ENCODE measurements at places on chromosomes 5 and 9.

- no peak for DNase-seq
Measured at GRCh38 chr9:107213080-107213479, 70.0 kb upstream of the RAD23B start.

- peak; percentile 90 for DNase-seq
Measured at GRCh38 chr9:134171316-134172197, 7.2 kb upstream of the RNU6ATAC start.

DNA sequence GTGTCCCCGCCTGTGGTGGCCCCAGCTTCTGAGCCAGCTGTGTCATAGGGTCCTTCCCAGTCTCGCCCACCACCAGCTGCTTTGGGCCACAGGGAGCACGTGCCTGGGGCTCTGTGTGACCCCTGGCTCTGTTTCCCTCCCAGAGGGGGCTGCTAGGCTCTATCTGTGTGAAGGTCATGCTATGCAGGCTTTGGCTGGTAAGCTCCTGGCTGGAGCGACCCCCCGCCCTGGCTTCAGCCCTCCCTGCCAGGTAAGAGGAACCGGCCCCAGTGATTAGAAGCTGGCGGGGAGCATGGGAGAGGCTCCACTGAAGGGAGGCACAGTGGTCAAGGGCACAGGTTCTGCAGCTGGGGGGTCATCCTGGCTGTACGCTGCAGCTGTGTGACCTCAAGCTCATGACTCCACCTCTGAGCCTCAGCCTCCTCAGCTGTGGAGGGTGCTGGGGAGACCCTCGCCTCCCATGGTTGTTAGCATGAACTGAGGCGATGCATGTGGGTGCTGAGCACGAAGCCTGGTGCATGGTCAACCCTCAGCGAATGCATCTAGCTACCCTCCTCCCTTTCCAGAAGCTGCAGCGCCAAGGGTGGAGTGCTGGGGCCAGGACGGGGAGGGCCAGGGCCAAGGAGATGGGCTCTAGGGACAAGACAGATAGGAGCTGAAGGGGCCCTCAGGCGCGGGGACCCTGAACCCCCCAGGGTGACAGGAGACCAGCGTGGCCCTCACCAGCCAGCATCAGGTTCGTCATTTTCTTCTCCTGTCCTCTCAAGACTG, 163.8 kb upstream of the MVB12B start:
- DNase-seq, result no peak

DNA sequence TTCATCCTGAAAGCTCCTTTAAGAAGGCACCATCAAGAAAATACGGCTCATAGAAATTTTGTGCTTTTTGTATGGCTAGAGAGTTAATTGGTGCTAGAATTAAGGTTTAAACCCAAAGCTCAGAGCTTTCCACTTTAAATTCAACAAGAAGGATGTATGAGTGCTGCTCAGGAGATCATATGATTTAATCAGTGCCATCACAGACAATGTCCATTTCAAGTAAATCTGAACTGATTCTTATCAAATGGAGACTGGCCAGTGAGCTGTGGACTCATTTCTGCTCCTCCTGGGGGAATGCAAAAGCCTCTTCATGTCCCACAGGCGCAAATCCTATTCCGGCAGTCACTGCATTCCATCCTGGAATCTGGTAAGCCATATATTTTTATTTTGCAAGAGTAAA, 327.2 kb downstream of the BNC2 start:
- no peak for DNase-seq

DNA sequence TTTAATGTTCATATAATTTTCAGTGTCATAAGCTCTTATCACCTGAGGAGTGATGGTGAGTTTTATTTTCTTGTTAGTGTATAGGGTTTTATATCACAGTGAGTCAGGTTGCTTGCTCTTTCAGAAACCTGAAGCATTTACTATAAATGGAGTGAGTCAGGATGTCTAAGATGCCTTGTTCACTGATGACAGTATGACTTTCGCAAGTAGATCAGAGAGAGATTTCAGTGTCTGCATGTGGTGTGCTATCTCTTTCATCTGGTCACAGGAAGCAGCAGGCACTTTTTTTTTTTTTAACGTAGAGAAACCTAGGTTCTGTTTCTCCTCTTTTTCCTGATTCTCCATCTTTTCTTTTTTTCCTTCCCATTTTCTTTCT, 237.1 kb downstream of the DMRTA1 start:
- DNase-seq, result peak; percentile 73

DNA sequence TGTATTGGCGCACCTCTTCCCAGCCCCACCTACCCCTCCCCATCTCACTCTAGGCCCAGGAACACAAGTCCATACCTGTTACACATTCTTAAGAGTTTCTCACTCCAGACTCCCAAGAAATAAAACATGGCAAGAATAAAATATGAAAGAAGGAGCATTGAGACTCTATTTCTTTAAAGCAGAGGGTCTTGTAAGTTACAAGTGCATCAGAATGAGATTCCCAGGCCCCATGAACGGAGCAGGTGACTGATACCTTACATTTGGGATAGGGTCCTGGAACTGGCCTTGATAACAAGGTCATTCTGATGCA, 5.7 kb downstream of the EGR1 start:
- no peak for DNase-seq

DNA sequence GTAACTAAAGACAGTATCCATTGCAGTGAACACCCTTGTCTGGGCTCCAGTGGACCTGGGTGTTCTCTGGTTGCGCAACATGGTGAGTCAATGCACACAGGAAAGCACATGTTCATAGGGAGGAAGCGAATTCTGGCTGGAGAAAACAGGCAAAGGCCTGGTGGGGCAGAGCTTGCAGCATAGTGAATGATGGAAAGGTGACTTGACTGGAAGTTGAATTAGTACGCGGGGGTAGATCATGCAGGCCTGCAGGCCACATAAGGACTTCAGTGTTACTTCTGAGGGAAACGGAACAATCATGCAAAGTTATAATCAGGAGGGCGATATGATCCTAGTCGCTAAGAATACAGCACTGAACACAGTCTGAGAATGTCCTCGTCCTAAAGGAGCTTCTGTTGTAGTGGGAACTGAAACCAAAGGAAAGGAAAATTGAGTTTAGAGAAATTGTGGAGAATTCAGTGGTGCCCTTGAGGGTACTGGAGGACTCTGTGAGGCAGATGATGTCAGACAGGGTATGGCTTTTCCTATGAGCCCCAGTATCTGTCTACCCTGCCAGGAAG, 71.9 kb upstream of the RANBP3L start:
- DNase-seq, result peak; percentile 77

GRCh38 chr9:108603141-108603540, 252.6 kb downstream of the ACTL7B start:
- no peak for DNase-seq

DNA sequence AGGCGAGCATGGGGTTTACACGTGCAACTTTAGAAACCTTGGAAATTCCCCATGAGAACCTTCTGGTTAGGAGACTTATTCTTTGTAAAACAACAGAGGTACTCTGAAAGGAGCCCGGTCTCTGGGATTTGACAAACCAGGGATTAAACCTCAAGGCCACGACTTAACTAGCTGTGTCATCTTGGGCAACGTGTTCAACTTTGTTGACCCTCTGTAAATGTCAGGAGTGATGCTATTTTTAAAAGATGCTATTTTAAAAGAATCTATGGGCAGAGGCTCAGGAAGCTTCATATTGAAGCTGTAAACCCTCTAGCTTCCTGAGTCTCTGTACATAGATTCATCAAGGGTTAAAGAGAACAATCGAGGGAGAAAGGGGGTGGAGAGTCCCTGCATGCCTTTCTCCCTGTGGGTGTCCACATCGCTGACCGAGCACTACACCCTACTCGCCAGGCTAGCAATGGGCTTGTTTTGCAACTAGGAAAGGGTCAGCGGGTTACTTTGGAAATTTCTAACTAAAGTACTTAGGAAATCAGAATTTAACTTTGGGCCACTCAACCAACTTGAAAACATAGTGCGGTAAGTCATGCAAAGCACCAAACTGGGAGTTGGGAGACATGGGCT, 2.1 kb downstream of the SLC36A2 start:
- no peak for DNase-seq

DNA sequence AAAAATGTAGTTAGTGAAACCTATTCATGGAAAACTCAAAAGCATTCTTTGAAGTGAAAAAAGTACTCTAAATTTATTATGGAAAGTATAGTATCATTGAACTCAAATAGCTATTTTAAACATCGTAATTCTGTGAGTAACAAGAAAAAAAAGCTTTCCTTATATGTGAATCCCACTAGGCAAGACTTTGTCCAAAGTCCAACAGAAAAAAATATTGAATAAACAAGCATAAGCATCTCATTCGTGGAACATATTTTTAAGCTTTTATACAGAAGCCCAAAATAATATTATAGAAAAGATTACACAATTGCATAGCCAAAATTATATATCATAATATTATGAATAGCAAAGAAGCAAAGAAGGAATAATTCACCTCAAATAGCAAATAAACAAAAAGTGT, 79.4 kb upstream of the IFNE start:
- DNase-seq, result no peak

DNA sequence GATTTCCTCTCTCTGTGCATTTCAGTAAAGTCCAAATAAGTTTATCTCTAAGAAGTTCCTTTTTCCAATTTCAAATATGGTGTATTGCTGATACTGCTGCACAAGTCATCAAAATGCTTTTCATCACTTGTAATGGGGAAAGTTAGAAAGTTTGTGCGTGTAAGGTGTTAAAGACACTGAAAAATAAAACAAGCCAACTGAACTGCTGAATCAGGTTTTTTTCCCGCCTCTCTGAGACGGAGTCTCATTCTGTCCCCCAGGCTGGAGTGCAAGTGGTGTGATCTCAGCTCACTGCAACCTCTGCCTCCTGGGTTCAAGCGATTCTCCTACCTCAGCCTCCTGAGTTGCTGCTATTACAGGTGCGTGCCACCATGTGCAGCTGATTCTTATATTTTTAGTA, 400.9 kb downstream of the LRRC70 start:
- no peak for DNase-seq

GRCh38 chr9:114811301-114811700, 5.5 kb upstream of the TNFSF15 start:
- DNase-seq, result no peak

- no peak for DNase-seq
Measured at GRCh38 chr9:136112541-136112940, 6.1 kb downstream of the TMEM250 start.

GRCh38 chr5:107422494-107422893, 248.2 kb downstream of the EFNA5 start:
- DNase-seq, result no peak

GRCh38 chr5:154713615-154714125, 41.5 kb upstream of the LARP1 start:
- no peak for DNase-seq

DNA sequence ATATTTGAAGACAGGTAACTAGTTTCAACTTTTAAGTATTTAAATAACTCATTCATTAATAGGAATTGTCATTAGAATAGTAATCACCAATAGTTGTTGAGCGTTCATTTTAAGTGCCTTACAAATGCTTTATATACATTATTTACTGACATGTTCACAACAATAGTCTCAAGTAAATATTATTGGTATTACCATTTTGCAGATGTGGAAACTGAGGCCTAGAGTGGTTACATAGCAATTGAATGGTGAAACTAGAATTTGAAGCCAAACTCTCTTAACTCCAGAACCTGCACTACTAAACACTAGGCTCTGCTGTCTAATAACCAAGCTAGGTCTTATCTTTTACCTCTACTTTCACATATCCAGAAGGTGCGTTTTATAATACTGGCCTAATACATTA, 4.8 kb upstream of the HSPA9 start:
- DNase-seq, result no peak

DNA sequence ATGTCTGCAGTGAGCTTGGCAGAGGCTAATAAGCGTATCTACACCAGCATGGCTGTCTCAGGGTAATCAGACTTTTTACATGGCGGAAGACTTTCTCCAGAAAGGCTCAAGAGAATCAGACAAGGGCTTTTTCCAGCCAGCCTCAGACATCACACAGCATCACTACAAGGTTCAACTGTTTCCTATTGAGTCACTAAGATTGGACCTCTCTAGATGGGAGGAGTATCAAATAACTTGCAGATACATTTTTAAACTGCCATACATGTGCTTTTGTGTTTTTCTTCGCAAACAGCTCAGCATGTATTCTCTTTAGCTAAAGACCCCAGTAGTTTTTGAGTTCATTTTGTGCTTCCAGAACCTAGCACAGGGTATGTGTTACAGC, 22.9 kb upstream of the PIK3R1 start:
- no peak for DNase-seq

DNA sequence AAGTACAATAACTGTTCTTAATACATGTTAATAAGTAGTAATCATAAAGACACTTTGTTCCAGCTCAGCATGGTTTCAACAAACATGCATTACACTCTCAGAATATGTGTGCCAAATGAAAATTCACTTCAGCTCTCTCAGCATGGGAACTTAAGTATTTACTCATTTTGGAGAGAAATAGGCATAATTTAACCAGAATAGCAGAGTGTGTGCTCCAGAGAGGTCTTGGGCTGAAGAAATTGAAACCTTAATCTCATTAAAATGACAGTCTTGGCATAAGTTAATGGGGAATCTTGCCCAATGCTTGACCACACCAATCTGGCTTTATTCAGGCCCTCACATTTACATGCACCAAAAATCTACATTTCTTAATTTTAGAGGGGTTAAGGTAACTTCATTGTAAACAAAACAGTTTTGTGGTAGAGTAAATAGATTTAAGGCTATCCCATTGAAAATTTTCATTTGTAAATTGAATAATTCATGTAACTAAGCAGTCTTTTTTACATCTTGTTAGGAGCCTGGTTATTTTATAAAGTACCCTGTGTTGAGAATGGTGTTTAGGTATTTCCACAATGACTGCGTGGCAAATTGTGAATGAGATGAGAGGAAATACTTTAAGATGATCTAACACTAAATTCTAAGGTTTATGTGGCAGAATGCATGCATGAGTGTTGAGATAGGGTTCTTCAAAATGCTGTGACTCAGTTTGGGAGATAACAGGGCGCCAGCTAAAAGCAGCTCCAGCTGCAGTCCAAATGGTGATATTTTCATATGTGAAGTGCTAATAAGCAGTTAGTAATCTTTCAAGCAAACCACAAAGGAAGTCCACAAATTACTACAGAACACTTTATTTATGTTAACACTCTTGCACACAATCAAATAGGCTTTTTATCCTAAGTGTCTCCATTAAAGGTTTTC, 11.3 kb upstream of the LOX start:
- DNase-seq, result peak; percentile 52

GRCh38 chr9:3181049-3181953, 337.4 kb upstream of the PUM3 start:
- no peak for DNase-seq

GRCh38 chr9:1857808-1858207, 157.3 kb upstream of the SMARCA2 start:
- DNase-seq, result no peak

DNA sequence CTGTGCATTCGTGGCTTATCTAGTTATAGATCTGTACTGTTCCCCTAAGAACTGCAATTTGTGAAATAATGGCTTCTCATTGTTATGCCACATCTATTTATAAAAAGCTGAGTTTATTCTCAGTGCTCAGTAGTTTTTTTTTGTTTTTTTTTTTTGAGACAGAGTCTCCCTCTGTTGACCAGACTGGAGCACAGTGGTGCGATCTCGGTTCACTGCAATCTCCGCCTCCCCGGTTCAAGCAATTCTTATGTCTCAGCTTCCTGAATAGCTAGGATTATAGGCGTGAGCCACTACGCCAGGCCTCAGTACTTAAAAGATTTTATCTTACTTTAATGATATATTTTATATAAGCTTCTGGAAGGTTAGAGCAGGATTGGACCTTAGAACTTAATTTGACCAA, 19.0 kb downstream of the SEC61B start:
- no peak for DNase-seq
